ENCODE measurements at places on chromosomes 16 and 17.

- DNase-seq: no peak
Measured at GRCh38 chr17:10032118-10032852, 127.2 kb upstream of the RCVRN start.

- peak; percentile 82 for DNase-seq
Measured at GRCh38 chr17:70661342-70662222, 492.2 kb downstream of the KCNJ2 start.

DNA sequence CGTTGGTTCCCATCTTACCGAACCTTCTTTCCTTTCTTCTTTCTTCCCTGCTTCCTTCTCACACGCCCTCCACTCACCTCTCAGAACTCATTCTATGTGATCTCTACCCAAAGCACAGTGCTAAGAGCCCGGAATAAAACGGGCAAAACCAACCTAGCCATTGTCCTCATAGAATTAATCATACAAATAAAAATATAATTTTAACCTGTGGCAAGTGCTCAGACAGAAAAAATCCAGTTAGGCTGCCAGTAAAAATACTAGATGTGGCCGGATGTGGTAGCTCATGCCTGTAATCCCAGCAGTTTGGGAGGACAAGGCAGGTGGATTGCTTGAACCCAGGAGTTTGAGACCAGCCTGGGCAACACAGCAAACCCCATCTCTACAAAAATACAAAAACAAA, 27.0 kb downstream of the BMERB1 start:
- DNase-seq: no peak

DNA sequence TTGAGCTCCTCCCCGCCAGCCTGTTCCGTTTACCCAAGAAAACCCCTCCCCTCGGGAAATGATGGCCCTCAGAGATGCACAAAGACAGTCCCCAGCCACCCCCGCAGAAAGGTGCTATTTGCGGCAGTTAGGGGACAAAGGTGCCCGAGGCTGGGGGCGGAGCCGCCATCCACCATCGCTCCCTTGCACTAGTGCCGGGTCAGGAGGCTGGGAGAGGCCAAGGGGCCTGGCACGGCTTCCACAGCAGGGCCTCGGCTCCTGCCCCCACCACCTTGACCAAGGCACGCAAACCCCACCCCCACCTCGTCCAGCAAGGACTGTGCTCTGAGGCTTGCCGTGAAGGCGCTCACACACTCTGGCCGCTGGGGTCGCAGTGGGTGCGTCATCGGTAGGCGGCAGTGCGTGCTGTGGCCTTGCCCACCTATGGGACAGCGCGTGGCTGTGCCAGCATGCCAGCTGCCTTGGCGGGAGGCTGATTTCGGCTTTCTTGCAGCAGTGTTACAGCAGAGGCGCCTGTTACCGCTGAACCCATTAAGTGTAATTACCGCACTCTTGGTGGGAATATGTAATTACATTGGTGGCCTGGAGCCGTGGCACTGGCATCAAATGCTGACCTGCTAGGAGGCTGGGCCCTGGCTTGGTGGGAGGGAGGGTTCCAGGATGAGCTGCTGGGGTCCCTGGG, 31.8 kb downstream of the TPSG1 start:
- no peak for DNase-seq

- DNase-seq: peak; percentile 62
Measured at GRCh38 chr17:77424585-77425344, 284.0 kb downstream of the SEC14L1 start.

DNA sequence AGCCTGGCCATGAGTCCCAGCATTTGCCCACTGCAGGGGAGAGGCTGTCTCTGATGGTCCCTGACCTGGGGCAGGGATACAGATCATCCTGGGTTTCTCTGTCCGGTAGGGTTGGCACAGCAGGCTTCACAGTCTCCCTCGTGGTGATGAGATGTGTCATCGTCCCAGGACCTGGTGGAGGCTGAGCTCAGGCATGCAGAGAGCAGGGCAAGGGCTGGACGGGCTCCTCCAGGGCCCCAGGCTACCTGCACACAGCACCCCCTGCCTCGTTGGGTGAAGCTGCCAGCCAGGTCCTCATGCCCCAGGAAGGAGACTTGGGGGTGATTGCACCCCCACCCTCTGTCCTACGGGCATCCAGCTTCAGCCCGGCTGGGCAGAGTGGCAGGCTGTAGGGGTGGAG, 155.8 kb upstream of the GSE1 start:
- no peak for DNase-seq

DNA sequence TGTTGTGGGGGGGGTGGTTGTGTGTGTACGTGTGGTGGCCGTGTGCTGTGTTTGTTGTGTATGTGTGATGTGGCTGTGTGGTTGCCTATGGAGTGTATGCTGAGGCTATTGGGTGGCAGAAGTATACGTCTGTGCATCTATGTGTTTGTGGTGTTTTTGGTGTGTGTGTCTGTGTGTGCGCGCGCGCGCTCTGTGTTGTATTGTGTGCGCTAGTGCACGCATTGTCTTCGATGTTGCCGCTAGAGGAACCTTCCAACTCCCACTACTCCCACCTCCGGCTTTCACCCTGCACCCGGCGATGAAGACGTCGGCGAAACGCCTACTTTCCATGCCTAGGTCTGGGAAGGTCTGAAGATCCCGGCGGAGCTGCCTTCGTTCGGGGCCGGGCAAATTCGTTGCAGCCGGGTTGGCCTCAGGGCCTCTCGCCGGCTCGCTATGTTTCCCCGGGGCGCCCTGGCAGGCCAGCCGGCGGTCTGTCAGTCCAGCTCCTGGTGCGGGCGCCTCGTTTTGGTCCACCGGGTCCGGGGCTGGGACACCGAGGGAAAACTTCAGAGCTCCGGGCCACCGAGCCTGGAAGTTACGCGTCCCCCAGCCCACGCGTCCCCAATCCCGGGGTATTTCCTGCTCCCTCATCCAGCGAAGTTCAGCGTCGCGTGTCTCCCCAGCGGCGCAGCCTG, 5.2 kb upstream of the DLX4 start:
- peak; percentile 47 for DNase-seq

DNA sequence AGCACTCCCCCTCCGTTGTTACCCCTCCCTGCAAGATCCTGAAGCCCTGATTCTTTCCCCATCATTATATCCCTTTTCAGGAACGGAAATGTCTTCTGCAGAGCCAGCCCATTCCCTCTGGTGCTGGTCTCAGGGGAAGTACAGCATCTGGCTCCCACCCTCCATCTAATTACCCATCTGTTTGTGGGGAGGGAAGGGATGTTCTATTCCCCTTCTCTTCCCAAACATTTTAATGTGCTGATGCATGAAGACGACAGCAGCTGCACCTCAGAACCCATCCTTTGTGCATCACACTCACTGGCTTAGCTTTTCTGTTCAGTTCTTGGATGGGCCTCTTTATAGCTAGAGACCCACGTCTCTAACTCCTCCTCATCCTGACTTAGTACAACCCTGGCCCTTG, 367.2 kb downstream of the CDH13 start:
- DNase-seq: no peak

- DNase-seq: no peak
Measured at GRCh38 chr16:89370081-89370511, 120.3 kb downstream of the ANKRD11 start.

GRCh38 chr17:80630560-80631120, 86.0 kb downstream of the RPTOR start:
- no peak for DNase-seq

DNA sequence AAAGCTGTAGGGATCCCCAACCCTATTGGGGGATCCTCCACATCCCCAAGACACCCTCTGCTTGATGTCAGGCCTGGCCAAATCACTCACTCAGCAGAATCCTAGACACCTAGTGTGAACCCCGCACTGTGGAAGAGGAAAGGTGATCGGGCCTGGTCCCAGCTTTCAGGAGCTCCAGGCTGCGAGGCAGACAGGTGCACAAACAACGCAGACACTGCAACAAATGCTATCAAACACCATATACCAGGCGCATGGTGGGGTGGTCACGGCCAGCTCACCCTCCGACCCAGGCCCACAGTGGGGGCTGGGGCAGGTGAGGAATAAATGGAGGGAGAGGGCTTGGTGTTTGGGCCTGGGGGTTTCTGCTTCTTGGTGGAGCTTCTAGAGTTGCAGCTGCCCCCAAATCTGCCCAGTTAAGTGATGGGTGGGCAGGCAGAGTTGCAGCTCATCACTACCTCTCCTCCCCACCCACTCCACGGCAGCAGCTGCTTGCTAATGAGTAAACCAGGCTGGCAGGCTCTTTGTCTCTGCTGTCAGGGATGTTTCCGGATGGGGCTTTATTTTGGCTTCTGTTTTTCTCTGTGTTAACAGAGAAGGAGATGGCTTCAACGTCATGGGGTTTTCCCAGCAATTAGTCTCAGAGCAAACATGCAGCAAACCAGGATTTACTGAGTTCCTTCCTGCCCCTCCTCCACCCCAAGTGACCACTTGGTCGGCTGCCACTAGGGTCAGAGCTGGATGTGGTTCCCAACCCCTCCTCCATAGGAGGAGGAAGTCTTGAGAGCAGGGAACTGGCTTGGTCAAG, 46.6 kb downstream of the PECAM1 start:
- peak; percentile 55 for DNase-seq

GRCh38 chr17:51373489-51374152, 113.3 kb downstream of the UTP18 start:
- DNase-seq: no peak

GRCh38 chr17:67434061-67434525, 57.0 kb downstream of the PITPNC1 start:
- DNase-seq: peak; percentile 32

DNA sequence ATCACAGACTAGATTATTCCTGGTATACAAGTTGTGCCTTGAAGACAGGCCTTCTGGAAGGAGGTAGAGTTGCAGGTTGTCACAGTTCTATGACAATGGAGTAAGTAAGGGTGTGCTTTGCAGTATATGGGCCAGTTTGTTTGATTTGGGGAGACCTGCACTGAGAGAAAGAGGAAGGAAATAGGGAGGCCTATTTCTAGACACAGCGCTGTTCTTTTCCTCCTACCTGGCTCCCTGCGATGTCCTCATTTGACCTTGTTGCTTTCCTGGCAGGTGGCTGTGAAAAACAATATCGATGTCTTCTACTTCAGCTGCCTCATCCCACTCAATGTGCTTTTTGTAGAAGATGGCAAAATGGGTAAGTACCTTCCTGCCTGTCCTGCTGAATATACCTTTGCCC, 22.5 kb upstream of the RASL10B start:
- DNase-seq: peak; percentile 47

- no peak for DNase-seq
Measured at GRCh38 chr17:5773816-5774360, 189.6 kb upstream of the NLRP1 start.

DNA sequence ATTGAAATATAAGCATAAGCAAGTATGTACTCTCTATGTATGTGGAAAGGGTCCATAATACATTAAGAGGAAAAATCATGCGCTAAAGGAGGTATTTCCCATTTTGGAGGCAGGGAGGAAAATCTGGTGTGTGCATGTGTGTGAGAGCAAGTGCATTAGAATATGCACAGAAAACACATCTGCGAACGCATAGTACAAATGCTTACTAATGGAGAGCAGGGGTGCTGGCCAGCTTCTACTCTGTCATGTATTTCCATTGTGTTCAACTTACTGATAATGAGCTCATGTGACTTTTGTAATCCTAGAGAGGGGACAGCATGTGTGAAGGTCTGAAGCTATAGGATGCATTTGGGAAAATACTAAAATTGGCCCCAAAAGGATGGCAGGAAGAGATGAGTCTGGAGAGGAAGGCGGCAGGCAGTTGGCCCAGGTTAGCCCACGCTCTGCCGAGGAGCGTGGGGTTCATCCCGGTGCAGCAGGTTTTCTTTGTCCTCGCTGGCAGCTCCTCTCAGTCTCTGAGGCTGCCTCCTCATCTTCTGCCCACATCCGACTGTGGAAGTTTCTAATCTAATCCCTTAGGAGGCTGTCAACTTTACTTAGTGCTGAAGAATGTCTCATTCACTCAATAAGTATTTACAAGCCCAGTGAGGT, 17.8 kb upstream of the KSR1 start:
- no peak for DNase-seq

- peak; percentile 66 for DNase-seq
Measured at GRCh38 chr16:11639925-11640899, 28.0 kb upstream of the SNN start.

DNA sequence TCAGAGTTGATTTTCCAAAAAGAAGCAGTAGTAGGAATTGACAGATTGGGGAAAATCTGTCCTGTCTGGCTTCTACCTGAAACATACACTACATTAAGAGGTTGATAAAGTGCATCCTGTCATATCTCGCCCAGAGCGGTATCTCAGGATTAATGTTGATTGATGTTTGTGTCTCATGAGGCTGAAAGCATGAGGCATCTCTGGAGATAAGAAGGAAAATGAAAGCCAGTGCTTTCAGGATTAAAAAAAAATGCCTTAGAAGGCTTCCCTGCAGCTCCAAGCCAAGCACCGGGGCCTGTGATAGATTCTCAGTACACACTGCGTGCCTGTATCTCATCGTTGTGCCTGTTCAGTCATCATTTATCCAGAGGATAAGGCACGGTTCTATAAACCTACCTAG, 26.4 kb upstream of the CD300E start:
- no peak for DNase-seq

DNA sequence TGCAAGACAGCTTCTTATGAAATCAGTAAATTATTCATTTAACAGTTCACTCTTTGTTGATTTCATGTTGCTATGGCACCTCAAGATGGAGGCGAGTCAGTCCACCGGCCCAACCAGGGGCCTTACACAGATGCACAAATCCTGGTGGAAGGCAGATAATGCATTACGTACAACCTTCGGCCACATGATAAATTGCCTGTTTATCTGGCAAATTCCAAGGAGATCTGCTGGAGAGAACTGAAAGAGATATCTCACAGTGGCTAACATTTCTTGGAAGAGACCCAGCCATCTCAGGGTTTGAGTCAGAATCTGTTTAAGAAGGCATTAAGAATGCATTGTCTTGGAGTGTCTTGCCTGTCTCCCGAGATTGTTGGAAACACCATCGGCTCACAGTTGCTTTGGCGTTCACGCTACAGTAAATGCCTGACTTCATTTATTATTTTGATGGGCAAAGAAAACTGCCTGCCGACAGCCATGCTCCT, 225.6 kb downstream of the MSI2 start:
- peak; percentile 51 for DNase-seq

DNA sequence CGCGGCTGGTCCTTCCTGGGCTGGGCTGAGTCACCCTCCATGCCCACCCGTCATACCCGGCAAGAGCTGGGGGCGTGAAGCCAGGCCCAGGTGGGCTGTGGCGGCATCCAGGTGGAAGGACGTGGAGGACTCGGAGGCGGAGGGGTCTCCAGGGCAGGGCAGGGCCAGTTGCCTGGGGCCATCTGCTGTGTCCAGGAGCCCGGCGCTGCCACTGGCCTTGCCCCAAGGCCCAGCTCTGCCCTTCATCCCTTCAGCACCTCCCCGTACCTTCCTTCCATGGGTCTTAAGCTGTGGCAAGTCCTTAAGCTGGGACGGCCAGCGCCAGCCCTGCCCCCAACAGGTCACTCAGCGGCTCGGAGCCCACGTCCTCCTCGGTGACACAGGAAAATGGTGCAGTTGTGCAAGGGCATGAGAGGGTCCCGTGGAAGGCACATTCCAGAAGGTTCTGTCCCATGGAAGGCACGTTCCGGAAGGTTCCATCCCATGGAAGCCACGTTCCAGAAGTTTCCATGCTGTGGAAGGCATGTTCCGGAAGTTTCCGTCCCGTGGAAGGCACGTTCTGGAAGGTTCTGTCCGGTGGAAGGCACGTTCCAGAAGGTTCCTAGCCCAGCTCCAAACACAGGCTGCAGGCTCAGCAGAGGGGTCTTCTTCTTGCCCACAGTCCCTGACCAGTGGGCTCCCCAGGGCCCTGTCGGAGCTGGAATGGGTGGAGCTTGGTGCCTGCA, 10.4 kb upstream of the CDH15 start:
- no peak for DNase-seq

- no peak for DNase-seq
Measured at GRCh38 chr17:48532261-48532660, 1.4 kb upstream of the HOXB1 start.

Data from small intestine (tissue), 16 donors.